ENCODE measurements at places on chromosomes 2 and 18.
A peak's percentile ranks its signal among the peaks of the same experiment; 100 is the strongest.

DNA sequence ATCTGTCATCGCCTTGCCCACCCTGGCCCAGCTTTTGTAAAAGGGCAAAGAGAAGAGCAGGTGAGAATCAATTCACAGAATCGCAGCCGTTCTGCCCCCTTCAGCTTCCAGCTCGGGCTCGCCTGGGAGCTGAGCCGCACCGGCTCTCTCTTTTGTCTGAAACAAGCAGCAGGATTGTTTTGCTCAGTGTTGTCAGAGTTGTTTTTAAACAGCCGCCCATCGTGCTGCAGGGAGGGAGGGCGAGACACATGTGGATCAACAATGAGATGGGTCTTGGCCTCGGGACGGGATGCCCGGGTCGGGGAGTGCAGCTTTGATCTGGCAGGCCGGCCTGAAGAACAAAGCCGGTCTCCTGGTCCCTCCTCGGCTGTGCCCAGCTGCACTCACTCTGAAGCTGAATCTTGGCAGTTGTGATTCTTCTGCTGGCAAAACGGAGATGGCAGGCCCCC lies 39.7 kb upstream of the HDAC4 start:
- DNase-seq: no peak

GRCh38 chr2:201132518-201132917 lies 16.6 kb downstream of the CFLAR start:
- DNase-seq: no peak

DNA sequence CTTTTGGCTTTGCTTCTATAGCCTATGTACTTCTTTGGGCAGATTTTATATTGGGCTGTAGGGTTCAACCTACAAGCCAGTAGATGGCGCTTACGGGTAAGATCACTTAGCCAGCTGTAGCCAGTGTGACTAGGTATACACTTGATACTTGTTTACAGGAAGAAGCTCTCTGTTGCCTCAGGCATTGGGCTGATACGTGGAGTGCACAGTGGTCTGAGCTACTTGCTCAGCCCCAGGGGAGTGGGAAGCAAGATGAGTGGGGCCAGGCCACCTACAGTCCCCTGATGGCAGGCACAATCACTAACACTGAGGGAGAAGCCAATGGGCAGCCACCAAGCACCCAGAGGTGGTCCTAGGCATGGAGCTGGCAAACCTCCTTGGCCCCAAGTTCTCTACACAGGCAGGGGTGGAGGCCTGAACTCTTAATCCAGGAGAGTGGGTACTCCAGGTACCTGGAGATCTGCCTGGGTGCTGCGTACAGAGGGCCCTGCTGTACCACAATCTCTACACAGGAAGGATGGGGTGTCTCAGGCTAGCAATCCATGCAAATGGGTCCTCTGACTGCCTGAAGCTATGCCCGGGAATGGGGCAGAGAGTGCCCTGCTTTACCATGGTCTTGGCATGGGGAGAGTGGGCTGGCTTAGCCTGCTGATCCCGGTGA lies 122.2 kb downstream of the NCOA1 start:
- no peak for DNase-seq

- no peak for DNase-seq
Observed at GRCh38 chr2:55856936-55857335, 66.6 kb downstream of the EFEMP1 start.

GRCh38 chr18:63596964-63597363 lies 9.8 kb downstream of the SERPINB13 start:
- DNase-seq: no peak

GRCh38 chr2:27901234-27901633 lies 10.7 kb downstream of the BABAM2 start:
- DNase-seq: no peak

DNA sequence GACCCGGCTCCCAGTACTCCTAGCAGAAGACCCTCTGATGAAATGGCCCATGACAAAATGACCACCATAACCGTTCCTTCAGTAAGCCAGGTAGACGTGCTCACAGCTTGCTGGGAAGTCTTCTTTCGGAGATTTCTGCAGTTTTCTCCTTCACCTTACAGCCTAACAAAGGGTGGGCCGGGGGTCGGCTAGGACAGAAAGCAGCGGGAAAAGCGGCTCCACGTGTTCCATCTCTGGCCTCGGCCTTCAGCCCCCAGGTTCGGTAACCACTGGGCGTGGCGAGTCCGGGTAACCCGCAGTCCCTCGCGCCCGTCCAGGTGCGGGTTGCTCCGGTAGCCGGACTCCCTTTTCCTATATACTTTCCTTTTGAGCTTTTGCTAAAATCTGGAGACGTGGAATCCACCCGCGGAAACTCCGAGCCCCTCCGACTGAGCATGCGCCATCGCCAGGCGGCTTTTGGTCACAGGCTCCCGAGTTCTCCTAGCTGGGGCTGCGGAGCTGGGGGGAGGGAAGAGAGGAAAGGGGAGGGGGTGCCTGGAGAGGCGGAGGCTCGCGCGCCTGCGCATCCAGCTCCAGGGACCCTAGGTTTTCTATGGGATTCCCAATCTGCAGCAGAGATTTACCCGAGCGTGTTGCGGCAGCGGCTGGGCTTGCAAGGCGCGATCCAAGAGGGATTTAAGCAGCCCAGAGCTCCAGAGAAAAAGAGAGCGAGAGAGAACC lies at the start of gene VSNL1:
TSS of gene VSNL1 (plus strand) at position 604 of the 720 bp plus-strand sequence. CDS start 51,379 bp downstream, outside the sequence.
- peak; percentile 92 for DNase-seq

DNA sequence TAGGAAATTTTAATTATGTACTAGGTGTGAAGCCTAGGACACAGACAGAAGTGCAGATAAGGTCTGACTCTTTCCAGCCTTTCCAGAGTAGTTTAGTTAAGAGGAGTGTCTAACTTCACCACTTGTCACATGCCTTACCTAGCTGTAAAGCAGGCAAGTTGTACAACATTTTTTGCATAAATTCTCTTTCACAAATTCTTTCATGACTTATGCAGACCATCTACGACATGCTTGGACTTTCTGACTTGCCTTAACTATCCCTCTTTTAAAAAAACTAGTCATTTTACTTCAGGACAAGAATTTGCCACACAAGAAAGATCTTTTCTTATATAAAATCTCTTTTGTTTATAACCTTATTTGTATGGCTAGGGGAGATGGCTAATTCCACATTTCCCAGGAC lies 1273.6 kb upstream of the SLC39A10 start:
- no peak for DNase-seq

- no peak for DNase-seq
Observed at GRCh38 chr2:74050151-74050550, 65.4 kb downstream of the TET3 start.

DNA sequence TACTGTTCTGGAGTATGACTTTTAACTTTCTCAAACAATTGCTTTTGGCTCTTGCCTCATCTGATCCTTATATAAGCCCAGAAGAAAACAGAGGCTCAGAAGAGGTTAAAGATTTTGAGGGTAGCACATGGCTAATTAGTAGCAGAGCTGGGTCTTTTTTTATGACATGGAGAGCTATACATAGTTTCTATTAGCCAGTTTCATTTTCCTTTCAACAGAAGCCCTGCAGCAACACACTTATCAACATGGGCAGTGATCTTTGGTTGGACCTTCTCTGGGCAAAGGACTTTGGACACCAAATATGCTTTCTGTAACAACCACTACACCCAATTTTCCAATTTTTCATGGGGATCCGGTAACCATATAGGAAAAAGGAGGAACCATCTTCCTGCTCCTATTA lies 64.9 kb downstream of the NCKAP5 start:
- DNase-seq: no peak

- no peak for DNase-seq
Observed at GRCh38 chr18:5620289-5620688, 76.5 kb upstream of the EPB41L3 start.

- DNase-seq: no peak
Observed at GRCh38 chr18:23320709-23321236, 132.3 kb upstream of the RIOK3 start.

GRCh38 chr2:193776988-193777387 lies 1582.3 kb upstream of the TMEFF2 start:
- DNase-seq: no peak

DNA sequence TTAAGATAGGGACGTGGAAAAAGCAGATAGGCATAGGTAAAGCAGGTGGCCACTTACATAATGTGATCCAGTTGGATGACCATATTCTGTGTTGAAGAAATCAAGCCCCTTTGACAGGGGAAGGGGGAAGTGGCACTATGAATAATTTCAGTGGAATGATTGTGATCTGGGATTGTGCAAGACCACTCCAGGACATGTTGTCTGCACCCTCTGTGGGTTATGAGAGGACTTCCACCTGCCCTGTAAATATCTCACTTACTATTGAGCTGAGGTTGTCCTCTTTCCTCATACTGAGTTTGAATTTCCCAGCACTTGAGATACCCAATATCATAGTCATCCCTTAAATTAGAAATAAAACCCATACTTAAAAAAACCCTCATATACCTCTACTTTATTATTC lies 220.7 kb downstream of the IRS1 start:
- no peak for DNase-seq

DNA sequence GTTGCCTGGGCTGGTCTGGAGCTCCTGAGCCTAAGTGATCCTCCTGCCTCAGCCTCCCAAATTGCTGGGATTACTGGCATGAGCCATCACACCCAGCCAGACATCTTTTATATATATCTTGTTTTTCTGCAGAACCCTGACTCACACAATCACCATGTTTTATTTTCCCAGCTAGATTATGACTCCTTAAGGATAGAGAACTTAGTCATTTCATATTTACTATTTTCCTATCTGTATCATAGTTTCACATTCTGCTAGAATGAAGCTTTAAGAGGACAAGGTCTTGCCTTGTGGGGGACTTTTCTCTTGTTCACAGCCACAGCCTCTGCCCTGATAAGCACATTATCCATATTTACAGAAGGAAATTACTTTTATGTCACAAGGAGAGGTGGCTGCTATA lies 73.9 kb downstream of the LBH start:
- no peak for DNase-seq

GRCh38 chr18:25164848-25165811 lies 186.8 kb downstream of the ZNF521 start:
- DNase-seq: no peak

GRCh38 chr18:28438381-28438780 lies 261.5 kb upstream of the CDH2 start:
- DNase-seq: no peak

- no peak for DNase-seq
Observed at GRCh38 chr2:24843330-24843860, 50.2 kb downstream of the CENPO start.
